Immature natural killer cell (primary cell): ENCODE measurements at places on chromosomes 7 and 10. TPM values are rescaled to one million over a fixed set of nuclear protein-coding genes. Genes with fewer than 3 reads are reported as not detected.
A peak's percentile ranks its signal among the peaks of the same experiment; 100 is the strongest.

- DNase-seq = peak; percentile 24
- no peak overlapping the region for H3K4me3 ChIP-seq
- no peak overlapping the region for H3K27ac ChIP-seq
- no peaks in the 10 kb centered on the region for H3K36me3 ChIP-seq
- H3K27me3 ChIP-seq = no peaks in the 10 kb centered on the region
These were observed 169.9 kb upstream of the ASAH2 start for GRCh38 chr10:50421026-50421719.

- H3K4me1 ChIP-seq = no peaks in the 10 kb centered on the region
- no peaks in the 10 kb centered on the region for H3K36me3 ChIP-seq
- DNase-seq = no peak
- no peak overlapping the region for H3K4me3 ChIP-seq
These were observed 117.8 kb upstream of the SHH start for GRCh38 chr7:155930061-155930460.

GRCh38 chr7:112290065-112290464 lies 83.6 kb downstream of the ZNF277 start:
- no peak overlapping the region for H3K4me3 ChIP-seq
- peaks cover 44% of the 10 kb centered on the region for H3K4me1 ChIP-seq
- no peak overlapping the region for H3K27ac ChIP-seq
- DNase-seq = no peak
- H3K27me3 ChIP-seq = no peaks in the 10 kb centered on the region

GRCh38 chr7:139725077-139725476 lies 52.7 kb downstream of the HIPK2 start:
- peak overlapping the region; percentile 12 for H3K4me3 ChIP-seq
- peak overlapping the region; percentile 62 for H3K27ac ChIP-seq
- DNase-seq = no peak
- H3K4me1 ChIP-seq = peaks cover 53% of the 10 kb centered on the region
- peaks cover 4% of the 10 kb centered on the region for H3K36me3 ChIP-seq
- peaks cover 5% of the 10 kb centered on the region for H3K27me3 ChIP-seq

- H3K27me3 ChIP-seq = peaks cover 5% of the 10 kb centered on the region
- H3K36me3 ChIP-seq = no peaks in the 10 kb centered on the region
- H3K27ac ChIP-seq = no peak overlapping the region
- no peaks in the 10 kb centered on the region for H3K4me1 ChIP-seq
These were observed 29.6 kb upstream of the FAM20C start for GRCh38 chr7:162632-163297.

- peaks cover 7% of the 10 kb centered on the region for H3K4me1 ChIP-seq
- H3K27me3 ChIP-seq = peaks cover 1% of the 10 kb centered on the region
- DNase-seq = no peak
- H3K36me3 ChIP-seq = no peaks in the 10 kb centered on the region
These were observed 83.5 kb downstream of the SLC37A3 start for GRCh38 chr7:140314573-140315480.

MBL2 gene
- not detected for polyA plus RNA-seq

- no peaks in the 10 kb centered on the region for H3K27me3 ChIP-seq
- DNase-seq = no peak
- H3K36me3 ChIP-seq = no peaks in the 10 kb centered on the region
- no peak overlapping the region for H3K27ac ChIP-seq
- H3K4me1 ChIP-seq = peaks cover 66% of the 10 kb centered on the region
- no peak overlapping the region for H3K4me3 ChIP-seq
These were observed 62.2 kb downstream of the CNOT4 start for GRCh38 chr7:135447748-135448147.
